ENCODE measurements at places on chromosomes 1 and 21. TPM values are rescaled to one million over a fixed set of nuclear protein-coding genes. Genes with fewer than 3 reads are reported as not detected.

Gene TFF1
- total RNA-seq: not detected

Gene C1orf226
- not detected for total RNA-seq

Gene SMPDL3B
- not detected for total RNA-seq

Gene MAD2L2
- 23.2 TPM for total RNA-seq

DNA sequence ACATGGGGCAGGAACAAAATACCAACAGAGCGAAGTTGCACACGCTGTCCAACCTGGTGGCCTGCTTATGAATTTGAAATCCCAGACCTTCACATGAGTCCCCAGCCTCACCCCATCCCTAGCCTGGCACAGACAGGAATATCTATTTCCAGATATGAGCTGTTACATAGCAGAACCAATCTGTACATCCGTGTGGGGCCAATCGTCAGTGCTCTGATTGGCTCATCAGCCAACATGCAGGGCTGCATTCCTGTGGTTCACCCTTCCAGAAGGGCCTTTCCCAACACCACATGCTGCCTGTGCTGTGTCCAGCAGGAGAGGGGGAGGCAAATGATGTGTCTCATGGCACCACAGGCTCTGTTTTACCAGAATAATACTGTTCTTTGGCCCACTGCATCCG is 31.3 kb downstream of the CCN1 start:
- DNase-seq: no peak

DNA sequence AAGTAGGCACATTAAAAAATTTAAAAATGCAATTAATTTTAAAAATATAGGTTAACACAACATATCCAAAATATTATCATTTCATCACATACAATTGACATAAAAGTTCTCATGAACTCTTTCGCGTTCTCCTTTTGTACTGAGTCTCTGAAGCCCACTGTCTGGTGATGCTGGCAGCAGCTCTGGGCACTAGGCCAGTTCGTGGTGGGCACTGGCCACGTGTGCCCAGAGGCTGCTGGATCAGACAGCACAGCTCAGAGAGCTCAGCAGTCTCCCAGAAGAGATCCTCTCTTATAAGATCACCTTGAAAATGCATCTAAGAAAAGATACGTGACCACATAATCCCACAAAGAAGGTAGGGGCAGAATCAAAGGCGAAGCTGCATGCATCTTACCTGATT is 9.9 kb downstream of the CEP104 start:
- no peak for DNase-seq

DNA sequence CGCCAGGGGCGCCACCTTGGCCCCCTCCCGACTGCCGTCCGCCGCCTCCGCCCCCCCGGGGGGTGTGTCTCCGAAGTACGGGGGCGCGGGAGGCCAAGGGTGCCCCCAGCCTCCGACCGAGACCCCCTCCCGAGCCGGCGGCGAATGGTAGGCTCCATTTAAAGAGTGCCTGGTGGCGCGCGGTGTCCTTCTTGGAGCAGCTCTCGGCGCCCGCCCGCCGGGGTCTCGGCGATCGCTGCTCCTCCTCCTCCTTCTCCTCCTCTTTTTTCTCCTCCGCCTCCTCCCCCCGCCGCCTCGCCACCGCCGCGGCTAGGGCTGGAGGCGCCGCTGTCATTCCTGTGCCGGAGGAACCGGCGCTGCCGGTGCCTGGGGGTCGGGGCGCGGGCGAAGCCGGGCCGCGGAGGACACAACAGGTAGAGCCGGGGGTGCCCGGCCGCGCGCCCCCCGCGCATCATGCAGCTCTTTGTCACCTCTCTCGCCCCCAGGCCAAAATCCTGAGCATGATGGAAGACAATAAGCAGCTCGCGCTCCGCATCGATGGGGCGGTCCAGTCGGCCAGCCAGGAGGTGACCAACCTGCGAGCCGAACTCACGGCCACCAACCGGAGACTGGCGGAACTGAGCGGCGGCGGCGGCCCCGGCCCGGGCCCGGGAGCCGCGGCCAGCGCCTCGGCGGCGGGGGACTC is at the start of gene KAZN:
Gene KAZN (plus strand): TSS at position 188 of the 685 bp plus-strand sequence.
- DNase-seq: no peak

DNA sequence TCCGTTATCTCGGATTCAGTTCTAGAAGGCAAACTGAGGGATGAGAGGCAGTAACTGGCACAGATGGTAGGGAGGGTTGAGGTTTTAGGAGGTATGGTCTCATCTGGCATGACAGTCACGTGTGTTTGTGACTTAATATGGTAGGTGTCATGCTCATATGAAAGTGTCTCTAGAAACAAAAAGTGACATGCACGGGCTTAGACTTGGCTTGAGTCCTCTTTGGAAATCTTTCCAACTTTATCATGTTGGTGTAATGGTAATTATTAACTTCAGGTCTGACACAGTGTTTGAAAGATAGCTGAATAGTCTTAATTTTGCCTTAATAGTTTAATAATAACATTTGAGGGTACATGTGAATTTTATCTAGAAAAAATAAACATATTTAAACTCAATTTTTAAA is 218.1 kb downstream of the FMN2 start:
- no peak for DNase-seq

GRCh38 chr1:189538271-189538670 is 939.4 kb downstream of the BRINP3 start:
- no peak for DNase-seq
